ENCODE measurements at places on chromosomes 13 and 19. TPM values are rescaled to one million over a fixed set of nuclear protein-coding genes. Genes with fewer than 3 reads are reported as not detected.

DNA sequence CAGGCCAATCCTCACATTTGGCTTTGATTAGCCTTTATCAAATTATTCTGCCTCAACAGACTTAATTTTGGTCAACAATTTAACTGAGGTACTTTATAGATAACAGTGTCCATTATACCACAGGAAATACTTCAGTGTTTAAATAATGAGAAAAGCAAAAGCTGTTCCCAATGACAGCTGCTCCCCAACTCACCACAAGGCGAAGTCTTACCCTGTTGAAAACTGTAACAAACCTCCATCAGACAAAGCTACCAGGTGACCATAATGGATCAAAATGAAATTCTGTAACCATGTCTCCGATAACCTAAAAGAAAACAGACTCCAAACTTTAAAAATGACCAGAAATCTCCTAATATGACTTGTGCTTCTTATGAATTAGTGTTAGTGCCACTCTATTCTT lies 50.3 kb downstream of the ZNF44 start:
- DNase-seq: no peak

The FSD1 gene
- polyA plus RNA-seq: 19.2 TPM

The PEAK3 gene
- 0.34 TPM for polyA plus RNA-seq

The ONECUT3 gene
- polyA plus RNA-seq: 0.02 TPM

DNA sequence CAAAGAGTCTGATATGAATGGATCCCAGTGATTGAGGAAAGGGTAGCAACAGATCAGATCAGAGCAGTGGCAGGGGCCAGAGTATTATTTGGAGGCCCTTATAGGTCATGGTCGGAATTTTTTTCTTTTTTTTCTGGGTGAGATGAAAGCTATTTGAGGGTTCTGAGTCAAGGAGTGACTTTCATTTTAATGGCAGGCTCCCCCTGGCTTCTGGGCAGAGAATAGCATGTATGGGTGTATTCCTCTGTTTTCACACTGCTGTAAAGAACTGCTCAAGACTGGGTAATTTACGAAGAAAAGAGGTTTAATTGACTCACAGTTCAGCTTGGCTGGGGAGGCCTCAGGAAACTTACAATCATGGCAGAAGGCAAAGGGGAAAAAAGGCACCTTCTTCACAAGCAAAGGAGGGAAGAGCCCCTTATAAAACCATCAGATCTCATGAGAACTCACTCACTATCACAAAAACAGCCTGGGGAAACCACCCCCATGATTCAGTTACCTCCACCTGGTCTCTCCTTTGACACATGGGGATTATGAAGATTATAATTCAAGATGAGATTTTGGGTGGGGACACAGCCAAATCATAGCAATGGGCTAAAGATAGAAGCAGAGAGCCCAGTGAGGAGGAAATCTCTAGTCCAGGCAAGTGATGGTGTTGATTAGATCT lies 3.0 kb upstream of the SLC6A16 start:
- DNase-seq: no peak

DNA sequence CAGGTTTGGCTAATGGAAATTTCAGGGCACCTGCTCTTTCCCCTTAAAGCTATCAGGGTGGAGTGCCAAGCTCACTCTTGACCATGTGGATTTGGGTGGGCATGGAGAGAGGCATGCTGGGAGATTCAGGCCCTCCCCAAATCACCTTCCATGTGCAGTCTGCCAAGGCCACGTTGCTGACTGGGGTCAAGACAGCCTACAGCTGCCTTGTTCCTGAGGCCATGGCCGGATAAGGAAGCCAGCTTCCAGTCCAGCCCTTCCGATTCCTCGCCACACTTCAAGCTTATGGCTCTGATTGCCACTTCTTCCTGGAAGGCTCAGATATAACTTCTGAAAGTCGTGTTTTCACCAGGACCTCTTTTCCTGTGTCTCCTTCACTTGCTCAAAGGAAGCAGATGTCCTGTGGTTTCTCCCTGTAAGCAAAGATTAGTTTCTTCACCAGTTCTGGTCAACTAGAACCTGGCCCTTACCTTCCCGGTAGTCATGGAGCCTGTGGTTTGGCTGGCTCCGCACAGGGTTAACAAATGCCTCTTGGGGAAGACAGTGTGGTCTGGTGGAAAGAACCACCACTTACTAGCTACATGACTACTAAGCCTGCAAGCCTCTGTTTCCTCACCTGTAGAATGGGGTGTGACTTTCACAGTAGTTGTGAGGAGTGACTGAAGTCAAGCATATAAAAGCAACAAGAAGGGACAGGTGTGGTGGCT lies 16.1 kb upstream of the TPT1 start:
- DNase-seq: no peak

- no peak for DNase-seq
Observed at GRCh38 chr13:111423168-111423785, 102.8 kb downstream of the TEX29 start.

All from thymus (tissue), 14 donors.